ENCODE measurements at places on chromosomes 11 and 22.

GRCh38 chr11:47329431-47329986, 23.0 kb downstream of the MYBPC3 start:
- no peak for DNase-seq

DNA sequence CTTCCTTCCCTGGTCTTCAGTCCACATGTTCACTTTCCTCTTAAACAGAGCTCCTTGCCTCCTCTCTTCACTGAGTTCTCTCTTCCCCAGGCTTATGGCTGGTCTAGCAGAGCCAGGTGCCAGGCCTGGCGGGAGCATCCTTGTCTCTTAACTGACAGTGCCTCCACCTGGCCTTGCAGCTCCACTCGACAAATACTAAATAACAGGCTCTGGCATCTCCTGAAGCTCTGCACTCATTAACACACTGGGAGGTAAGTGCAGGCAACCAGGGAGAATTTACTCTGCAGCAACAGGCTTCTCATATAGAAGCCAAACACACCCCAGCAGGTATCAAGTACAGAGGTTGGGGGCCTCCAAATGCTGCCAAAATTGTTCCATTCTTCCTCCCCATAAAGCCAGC, 438.1 kb downstream of the SOX6 start:
- no peak for DNase-seq

DNA sequence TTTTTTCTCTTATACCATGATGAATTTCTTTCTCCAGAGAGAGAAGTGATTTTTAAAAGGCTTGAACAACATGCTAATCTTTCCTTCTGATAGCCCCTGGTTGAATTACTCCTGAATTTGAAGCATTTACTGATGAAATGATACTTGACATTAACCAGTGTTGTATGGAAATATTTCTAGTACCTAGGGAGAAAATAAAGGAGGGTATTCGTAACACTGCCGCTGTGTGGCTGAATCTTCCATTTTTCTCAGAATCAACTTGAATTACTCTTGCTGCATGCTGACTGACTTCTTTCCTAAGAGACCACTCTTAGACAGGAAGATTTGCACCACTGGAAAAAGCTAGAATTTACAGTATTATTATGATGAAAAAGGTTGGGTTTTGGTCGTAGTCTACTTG, 118.3 kb downstream of the FAT3 start:
- DNase-seq, result no peak

DNA sequence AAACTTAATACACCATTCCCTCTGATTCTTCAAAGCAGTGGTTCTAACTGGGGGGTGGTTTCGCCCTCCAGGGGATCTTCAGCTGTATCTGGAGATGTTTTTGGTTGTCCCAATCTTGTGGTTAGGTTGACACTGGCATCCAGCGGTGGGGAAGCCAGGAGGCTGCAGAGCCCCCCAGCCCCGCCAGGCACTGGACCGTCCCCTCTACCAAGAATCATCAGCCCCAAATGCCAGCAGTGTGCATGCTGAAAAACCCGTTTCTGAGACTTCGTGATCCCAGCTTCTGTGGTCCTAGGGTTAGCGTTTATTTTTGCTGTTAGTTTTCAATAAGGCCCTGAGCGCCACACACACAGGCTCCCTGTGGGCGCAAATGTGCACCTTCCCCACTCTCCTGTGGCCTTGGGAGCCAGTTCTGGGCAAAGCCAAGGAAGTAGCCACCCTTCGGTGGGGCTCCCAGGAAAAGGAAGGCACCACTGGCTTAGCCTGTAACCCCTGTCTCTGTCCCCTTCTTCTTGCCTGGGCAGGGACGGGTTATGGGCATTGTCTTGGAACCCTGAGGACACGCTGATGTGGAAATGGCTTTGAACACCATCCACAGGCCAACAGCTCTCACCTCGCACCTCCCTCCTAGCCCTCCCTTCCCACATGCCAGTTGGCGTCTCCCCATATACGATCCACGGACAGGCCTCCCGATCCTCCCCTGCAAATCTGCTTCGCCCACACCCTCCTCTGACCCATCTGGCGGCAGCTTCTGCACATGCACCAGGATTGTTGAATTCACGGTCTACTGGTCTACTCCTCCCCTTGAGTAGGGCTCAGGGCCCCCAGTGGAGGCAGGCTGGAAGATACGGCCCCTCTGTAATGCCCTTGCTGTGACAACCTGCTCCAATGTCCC, 71.4 kb upstream of the CCND1 start:
- DNase-seq, result no peak

- DNase-seq, result no peak
These were observed 96.1 kb upstream of the LRRC55 start for GRCh38 chr11:57085611-57086010.

DNA sequence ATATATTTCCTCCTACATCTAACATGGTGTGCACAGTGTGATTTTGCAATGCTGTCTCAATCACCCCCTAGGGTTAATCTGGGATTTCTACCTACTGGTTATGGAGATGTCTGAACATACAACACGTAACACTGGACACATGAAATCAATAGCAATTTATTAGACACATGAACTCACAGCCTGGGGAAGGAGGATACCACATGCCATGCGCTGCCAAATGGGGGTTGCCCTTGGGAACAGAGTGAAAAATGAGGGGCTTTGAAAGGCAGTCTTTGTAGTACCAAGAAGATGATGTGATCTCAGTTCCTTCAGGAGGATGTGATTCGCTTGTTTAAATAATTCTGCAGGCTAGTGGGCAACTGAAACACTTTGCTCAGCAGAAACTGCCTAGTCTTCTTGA, 253.6 kb upstream of the LRRC4C start:
- DNase-seq, result no peak

- no peak for DNase-seq
These were observed 15.0 kb upstream of the SORL1 start for GRCh38 chr11:121437018-121437685.

All from A172 (cell line).